ENCODE measurements at places on chromosomes 3 and 15.

DNA sequence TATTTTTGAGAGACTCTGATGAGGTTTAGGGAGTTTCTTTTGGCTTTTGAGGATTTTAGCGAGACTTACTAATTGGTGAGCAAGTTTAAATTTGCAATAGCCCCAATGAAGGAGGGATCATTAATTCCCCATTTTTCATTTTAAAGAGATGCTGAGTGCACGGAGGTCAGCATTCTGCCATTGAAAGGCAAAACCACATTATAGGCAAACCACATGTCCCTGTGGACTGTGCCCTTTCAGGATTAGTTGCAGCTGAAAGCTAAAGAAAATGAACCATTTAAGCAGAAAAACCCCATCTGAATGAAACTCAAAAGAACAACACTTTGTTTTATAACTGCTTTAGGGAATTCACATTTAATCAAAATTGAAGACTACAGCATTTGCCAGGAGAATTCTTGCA, 246.5 kb downstream of the PDZRN3 start:
- no peak for DNase-seq

DNA sequence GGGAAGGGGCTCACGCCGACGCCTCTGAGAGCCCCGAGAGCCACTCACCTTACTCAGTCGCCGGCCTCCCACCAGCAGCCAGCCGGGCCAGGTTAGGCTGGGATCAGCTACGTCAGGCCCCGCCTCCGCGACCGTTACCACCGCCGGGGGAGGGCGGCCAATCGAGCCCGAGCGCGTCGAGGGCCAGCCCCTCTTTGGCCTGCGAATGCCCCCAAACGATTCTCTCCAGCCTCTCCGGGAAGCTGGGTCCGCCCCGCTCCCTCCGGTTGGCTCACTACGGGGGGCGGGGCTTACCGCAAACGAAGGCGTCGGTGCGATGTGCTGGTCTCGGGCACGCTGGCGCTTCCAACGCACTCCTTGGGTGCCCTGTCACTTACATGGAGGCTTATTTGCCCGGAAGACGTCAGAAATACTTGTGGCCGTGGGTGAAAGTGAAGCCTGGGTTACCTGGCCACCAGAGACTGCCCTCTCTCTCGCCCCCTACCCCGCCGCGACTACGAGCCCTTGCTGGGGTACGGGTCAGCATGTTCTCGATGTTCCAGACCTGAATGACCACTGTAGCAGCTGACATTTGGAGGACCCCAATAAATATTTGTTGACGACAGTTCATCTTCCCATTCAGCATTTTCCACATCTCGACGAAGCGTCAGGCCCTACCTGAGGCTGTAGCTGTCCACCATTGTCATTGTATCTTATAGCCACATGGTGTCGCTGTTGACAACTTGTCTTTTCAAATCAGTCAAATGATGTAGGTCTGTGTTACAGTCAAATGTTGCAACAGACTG, at the start of gene CEP70:
CEP70 (minus strand) TSS at position 111 of the 785 bp plus-strand sequence. CDS start 21,333 bp downstream, outside the sequence.
- DNase-seq = peak; percentile 92

GRCh38 chr15:19899021-19899824, 642.4 kb downstream of the GOLGA6L6 start:
- DNase-seq = no peak

GRCh38 chr3:30864836-30865235, 29.6 kb downstream of the GADL1 start:
- DNase-seq = peak; percentile 4

DNA sequence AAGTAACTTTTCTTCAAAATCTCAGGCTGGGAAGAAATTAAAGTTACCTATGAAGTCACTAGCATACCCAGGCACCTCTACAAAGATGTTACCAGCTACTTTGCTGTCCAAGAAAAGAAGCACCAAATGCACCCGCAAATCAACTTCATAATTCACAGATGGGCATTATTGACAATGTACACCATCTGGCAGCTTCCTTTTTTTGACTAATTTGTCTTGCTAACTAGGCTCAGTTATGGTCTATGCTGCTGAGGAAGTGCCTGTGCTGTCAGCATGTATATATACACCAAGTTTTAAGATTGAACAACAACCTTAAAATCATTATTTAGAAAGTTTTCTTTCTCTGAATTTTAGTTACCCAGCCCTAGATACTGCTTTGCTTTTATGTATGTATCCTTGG, 93.8 kb downstream of the NSUN3 start:
- DNase-seq = no peak

DNA sequence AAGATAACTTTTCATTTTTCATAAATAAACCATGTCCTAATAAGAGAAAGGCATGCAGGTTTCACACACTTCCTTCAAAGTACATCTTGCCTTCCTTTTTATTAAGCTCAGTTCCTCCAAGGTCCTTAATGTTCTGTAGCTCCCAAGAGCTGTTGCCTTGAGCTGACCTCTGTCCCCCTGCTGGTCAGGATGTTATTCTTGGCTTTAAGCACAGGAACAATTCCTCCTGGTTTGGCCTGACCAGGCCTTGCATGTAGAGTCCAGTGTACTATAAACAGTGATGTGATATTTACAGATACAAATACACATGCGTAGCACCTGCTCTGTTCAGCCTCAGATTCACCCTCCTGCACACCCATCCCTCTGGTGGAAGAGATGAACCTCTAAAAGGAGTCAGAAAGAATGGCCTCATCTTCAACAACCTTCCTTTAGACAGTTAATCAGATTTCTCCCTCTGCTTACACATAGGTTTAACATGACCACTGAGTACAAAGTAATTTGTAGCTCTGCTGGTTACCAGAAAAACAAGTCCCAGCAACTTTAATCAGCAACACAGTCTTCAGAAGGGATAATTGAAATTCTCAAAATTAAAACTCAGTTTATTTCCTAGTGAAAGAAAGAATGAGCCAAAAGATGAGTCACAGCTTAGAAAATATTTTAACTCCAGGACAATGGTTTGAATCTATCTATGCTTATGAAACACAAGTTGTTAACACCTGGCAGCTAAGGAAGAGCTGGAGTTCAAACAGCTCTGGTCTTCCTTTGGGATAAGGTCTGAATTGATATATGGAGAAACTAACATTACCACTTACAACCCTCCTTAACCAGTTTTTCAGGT, 46.5 kb downstream of the PTPN9 start:
- peak; percentile 86 for DNase-seq

- DNase-seq = no peak
Observed at GRCh38 chr15:90042766-90043529, 41.8 kb downstream of the ZNF710 start.
